Stimulated activated CD4-positive, alpha-beta T cell treated with anti-CD3 and anti-CD28 coated beads, TNF-alpha, amount 100 ng/mL, for 4 hours (primary cell): ENCODE measurements at places on chromosomes 1 and 21.

GRCh38 chr1:94125551-94126514, 4.9 kb upstream of the ABCA4 start:
- no peak for DNase-seq

DNA sequence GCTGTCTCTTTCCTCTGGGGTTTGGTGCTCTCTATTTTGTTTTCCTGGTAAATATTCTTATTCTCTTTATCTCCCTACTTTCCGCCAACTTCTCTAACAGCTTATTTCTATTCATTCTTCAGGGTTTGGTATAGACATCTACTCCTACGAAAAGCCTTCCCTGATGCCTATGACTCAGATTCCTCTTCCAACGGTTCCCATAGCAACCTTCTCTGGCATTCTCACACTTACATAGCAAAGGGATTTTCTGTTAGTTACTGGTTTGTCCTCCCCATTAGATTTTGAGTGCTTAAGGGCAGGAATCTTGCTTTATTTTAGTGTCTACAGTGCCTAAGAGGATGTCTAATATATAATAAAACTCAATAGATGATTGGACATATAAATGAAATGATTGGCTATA, 407.6 kb upstream of the DEPDC1 start:
- DNase-seq, result no peak

DNA sequence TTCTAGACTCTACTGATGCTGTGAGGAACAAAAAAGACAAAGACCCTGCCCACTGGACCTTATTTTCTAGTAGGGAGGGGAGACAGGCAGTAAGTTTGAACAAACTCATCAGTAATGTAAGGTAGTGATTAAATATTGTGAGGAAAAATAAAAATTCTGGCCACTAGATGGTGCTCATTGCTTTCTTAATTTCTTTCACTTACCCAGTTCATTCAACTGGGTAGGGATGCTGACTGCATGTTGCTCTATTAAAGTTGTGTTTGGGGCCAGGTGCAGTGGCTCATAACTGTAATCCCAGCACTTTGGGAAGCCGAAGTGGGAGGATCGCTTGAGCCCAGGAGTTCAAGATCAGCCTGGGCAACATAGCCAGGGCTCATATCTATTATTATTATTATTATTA, 6.3 kb upstream of the KYAT3 start:
- no peak for DNase-seq

- DNase-seq, result no peak
Observed at GRCh38 chr1:218492874-218493273, 147.7 kb downstream of the TGFB2 start.

DNA sequence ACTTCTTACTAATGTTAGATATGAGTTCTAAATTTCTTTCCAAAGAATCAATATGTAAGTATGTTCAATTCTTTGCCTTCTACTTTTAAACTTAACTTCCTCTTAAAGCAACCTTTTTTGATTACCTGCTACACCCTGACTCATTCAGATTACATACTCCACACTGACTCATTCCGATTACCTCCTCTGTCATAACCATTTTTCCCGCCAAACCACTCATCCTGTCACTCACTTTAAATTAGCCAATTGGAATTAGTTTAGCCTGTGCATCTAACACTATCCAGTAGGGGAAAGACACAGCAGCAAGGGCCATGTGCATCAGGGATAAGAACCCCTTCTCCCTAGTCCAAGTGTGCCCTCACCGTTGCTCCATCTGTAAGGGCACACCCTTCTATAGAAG, 815.5 kb downstream of the BRINP3 start:
- no peak for DNase-seq

GRCh38 chr21:41370840-41371684, 9.2 kb downstream of the MX2 start:
- no peak for DNase-seq

DNA sequence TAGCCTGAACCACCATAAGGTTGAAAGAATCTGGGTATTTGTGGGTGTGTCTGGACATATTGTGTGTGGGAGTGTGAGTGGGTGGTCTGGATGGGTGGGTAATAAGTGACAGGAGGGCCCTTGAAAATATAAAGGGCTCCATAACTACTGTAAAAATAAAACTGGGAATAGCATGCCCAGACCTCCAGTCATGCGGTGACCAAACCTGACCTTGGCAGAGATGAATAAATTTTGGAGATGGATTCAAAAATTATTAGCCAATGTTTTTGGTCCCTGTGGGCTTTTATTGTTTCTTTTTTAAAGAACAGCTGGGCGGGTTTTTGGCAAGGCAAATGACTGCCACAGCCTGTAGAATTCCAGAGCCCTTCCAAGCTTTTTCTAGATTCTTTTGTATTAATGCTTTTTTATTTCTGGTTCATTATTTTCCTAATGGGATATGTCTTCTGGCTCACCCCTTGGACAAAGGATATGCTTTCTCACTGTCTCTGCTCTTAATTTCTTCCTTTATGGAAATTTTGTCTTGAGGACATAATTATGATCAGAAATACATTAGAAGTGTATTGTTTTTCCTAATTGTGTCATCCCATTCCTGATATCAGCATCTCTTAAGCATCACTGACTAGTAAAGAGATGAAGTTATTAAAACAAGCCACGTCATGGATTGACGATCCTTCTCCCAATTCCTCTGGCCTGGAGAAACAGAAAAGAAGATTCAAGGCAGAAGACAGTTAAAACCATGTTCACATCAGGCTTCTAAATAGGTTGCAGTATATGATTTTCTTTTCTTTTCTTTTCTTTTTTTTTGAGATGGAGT, 69.5 kb downstream of the NTMT2 start:
- no peak for DNase-seq

GRCh38 chr1:164575356-164575886, 16.4 kb downstream of the PBX1 start:
- DNase-seq, result no peak

GRCh38 chr1:9691691-9692090, 40.2 kb downstream of the PIK3CD start:
- no peak for DNase-seq

GRCh38 chr1:77504986-77505385, 177.5 kb downstream of the ZZZ3 start:
- DNase-seq, result no peak

DNA sequence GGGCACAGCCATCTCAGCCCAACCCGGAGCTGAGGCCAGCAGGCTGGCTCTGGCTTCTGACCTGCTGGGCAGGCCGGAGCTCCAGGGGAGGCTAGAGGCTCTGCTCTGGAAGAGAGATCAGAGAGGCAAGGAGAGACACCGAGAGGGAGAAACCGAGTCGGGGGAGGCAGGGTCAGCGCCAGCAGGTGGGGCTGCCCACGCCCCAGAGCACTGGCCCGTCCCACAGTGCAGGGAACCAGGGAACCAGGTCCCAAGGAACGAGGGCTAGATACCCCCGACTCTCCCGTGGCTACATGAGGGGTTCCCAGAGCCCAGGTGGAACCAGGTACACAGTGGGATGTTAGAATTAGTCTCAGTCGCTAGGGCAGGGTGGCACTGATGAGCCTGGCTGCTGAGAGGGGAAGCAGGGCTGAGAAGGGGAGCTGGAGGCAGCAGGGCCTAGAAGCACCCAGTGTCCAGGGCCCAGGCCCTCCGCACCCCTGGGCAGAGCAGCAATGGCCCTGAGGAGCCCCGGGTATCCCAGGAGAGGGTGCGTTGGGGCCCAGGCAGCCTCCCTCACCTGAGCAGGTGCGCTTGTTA, 2.1 kb downstream of the MASP2 start:
- DNase-seq, result no peak

GRCh38 chr1:203799971-203800370, 4.5 kb downstream of the ZBED6 start:
- no peak for DNase-seq

GRCh38 chr1:67893126-67893495, 59.8 kb upstream of the GNG12 start:
- DNase-seq, result no peak

- no peak for DNase-seq
Observed at GRCh38 chr1:108108119-108108518, 92.0 kb downstream of the SLC25A24 start.

- no peak for DNase-seq
Observed at GRCh38 chr1:94675373-94675772, 133.8 kb upstream of the F3 start.

DNA sequence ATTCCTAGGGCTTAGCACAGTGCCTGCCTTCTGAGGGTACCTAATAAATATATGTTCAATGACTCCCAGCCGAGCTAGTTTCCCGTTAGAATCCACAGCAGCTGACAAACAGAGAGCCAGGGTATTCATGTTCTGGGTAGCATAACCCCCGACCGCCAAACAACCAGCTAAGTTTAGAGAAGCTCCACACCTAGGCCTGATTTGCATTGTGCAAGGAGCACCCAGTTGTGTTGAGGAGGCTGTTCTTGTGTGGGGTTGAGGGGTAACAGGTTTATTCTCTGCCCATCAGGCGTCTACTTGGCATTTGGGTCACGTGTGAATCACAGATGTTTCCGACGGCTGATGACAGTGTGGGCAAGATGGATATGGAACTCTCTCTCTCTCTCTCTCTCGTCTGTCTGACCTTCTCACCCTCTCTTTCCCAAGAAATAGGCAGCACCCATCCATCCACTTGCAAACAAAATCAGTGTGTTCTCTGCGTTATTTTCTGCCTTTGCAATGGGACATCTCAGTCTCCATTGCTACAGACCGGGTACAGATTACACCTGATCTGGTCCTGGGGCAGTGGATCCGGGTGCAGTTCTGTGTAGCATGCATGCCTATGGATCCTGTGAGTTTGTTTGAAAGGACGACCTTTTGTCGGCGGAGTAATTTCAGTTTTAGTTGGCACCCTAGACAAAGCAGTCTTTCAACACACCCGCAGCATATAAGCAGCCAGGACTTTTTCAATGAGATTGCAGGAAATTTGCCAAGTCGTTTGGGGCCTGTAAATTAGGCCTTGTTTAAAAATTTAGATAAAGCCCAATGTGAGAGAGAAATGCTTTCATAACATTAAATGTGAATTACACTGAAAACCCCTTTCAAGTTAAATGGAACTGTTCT, 29.4 kb downstream of the KAZN start:
- DNase-seq, result no peak

- DNase-seq, result no peak
Observed at GRCh38 chr21:46084709-46085108, 13.2 kb upstream of the COL6A2 start.

DNA sequence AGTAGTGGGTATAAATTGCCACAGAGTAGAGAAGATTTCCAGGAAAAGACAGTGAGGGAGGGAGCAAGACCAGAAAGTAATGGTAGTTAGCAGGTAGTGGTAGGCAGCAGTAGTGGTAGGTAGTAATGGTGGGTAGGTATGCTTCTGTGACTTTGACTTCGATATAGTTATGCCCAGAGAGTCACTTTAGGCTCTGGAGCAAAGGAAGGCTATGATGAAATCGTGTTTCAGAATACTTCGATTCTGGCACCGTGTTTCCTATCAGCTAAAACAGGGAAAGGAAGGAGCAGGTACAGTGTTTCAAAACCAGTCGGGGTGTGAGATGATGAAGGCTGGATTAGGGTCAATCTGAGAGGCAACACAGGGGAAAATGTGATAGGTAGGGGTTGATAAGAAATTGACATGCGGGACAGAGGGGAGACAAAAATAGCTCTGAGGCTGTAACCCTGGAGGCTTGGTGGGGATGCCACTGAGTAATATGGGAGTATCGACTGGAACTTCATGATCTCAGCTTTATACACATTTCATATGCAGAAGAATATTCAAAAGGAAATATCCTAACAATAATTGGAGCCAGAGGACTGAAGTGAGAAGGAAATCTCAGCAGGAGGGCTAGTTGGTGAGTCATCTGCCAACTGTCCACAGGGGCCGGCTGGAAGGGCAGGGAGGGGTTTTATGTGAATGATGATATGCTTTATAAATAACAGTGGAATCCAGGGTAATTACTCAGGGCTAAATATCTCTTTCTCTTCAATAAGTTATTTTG, 25.2 kb upstream of the TRIM45 start:
- no peak for DNase-seq

DNA sequence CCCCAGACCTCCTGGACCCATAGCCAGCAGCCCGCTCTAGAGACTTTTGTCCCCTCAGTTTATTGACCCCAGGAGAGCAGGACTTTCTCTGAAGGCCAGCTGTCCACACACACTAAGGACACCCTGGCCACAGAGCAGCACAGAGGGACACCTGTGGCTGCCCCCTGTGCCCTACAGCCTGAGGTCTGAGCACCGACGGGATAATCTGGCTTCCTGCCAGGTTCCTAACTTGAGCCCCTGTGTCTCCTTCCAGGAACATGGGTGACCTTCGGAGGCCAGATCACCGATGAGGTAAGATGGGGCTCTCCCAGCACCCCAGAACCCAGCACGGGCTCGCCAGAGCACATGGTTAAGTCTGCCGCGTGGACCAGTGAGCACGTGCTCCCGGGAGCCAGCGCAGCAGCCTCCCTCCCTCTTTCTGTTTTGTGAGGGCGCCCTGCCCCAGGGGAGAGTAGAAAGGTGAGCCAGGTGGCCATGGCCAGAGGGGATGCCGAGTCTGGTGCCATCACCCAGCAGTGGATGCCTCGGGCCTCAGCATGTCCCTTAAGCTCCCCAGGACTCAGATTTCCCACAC, 27.9 kb downstream of the KCNAB2 start:
- DNase-seq, result no peak

DNA sequence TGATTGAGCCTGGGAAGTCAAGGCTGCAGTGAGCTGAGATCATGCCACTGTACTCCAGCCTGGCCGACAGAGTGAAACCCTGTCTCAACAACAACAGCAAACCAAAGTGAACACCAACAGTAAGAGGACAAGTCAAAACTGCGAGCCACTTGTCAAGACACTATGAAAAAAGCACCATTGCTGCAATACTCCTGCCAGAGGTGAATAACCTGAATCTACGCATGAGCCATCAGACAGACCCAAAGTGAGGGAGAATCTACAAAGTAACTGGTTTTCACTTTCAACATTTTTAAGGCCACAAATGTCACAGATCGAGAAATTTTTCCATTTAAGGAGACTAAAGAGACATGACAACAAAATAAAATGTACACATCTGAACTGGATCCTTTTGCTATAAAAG, 21.9 kb downstream of the SYNJ1 start:
- no peak for DNase-seq

DNA sequence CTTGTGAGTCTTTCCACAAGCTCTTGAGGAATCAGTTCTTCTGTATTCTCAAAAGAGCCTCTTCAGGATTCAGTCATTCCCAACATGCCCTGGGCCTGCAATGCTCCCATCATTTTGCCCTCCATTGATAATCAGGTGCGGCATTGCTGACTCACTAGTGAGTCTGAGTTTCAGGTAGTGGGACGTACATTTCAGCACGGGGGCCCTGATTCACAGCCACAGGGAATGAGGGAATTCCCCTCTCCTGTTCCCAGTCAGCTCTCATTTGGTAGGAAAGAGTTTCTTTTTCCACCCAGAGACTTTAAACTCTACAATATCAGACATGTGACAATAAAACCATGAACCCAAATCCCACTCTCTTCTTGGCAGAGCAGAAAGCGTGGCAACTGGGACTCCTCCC, 3.7 kb upstream of the IRF6 start:
- no peak for DNase-seq

DNA sequence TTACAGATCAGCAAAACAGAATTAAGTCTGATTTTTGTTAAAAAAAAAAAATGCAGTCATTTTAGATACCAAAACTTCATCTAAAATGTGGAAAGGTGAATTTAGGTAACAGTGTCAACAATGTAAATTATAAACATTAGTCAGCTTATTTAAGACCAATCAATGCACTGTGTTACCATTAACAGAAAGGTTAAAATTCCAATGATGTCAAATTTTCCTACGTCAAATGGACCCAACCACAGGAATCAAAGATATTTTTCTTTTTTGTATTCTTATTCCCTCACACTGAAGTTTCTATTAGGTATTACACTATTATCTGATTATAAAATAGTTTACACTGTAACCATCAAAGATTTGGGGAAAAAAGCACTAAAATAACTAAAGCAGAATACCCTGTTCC, 6.5 kb downstream of the ARHGAP29 start:
- DNase-seq, result no peak

- DNase-seq, result no peak
Observed at GRCh38 chr1:55156093-55156492, 59.1 kb downstream of the USP24 start.
